ENCODE measurements at places on chromosomes 11 and 22.

DNA sequence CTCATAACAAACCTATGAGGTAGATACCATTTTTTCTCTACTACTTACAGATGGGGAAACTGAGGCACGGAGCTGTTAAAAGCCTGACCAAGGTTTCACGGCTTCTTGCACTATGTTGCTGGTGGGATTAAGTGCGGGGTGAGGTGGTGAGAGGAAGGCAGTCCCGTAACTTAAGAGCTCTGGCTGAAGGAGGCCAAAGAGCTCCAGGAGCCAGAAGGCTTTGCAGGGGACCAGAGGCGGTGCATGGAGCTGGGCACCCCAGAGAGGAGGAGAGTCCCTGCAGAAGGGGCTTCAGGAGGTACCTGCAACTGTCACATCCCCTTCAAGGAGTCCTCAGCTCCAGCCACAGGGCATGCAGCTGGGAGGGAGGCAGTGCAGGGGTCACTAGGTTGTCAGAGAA lies 4.1 kb downstream of the CHRM4 start:
- DNase-seq: no peak

DNA sequence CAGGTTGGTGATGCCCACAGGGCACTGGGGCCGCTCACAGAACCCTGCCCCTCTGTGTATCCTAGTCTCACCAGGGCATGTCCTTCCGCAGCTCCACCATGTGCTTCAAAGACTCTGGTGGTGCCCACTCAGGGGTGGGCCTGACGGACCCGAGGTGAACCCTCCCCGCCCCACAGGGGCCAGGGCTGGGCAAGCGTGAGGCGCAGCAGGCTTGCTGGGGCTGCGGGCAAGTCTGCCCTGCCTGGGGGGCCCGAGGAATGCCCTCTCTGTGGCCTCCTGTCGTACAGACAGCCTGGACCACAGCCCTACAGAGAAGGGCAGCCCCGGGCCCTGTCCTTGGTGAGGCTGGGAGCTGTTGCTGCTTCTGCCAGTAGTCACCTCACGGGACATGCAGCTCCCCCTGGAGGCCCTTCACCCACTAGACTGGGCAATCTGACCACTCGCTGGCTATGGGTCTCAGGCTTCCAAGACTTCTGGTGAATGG lies 40.2 kb downstream of the TBX1 start:
- no peak for DNase-seq

DNA sequence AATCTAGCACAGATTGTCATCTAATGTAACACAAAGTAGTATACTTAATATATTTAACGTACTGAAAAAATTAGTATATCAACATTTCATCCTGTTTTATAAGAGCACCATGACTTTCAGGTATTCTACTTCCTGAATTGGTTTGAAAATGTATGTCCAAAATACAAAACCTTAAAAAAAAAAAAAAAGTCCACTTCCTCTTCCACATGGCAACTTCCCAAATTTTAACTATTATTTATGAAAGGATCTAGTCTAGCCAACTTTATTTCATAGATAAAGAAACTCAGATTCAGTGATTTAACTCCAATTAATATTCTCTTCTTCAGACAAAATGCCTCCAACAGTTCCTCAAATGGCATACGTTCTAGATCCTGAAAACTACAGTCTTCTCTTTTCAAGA lies 44.0 kb downstream of the PIK3C2A start:
- no peak for DNase-seq

- no peak for DNase-seq
Measured at GRCh38 chr22:20437613-20438426, at the start of gene SCARF2. Gene SCARF2, minus strand, starts transcription at chr22:20437825. Its CDS starts 71 bp downstream, at chr22:20437754.

GRCh38 chr11:37322333-37323194 lies 724.5 kb upstream of the RAG2 start:
- no peak for DNase-seq

GRCh38 chr11:70204466-70204799 lies 1.3 kb downstream of the FADD start:
- DNase-seq: no peak

DNA sequence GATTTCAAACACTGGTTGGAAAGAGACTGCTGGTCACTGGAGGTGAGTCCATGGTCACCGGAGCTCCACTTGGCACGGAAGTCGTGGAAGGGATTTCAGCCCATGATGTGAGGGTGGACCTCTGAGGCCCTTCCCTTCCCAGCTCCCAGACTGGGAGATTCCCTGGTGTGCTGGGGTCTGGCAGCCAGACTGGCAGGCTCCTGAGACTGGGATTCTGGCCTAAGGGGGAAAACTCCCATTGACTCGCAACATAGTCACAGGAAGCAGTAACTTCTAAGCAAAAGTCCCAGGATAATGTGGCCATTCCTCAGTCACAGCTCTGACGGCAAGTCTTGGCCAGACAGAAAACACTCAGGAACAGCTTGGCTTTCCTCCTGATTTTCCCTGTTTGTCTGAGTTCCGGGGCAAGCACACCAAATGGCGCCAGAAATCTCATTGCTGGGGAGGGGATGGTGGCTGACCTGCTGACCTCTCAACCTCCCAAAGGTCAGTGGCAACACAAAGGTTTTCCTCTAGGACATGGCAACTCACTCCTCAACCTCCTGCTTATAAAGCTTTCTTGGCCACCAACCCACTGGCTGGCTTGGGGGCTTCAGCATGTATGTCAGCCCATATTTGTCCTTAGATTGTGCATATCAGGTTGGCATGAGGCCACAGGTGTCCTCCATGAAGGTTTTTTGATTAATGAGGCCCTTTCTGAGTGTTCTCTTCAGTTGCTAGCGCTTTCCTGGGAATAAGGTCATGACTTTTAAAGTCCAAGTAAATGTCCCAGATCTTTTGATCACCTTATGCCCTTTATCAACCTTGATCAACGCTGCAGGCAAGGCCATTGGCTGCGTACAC lies 99.5 kb downstream of the CCDC81 start:
- DNase-seq: no peak

- DNase-seq: no peak
Measured at GRCh38 chr22:40718250-40719204, 39.2 kb downstream of the MCHR1 start.

- peak; percentile 41 for DNase-seq
Measured at GRCh38 chr11:60363542-60364470, 14.5 kb upstream of the MS4A7 start.

GRCh38 chr11:109973486-109973885 lies 119.7 kb upstream of the ZC3H12C start:
- DNase-seq: no peak

DNA sequence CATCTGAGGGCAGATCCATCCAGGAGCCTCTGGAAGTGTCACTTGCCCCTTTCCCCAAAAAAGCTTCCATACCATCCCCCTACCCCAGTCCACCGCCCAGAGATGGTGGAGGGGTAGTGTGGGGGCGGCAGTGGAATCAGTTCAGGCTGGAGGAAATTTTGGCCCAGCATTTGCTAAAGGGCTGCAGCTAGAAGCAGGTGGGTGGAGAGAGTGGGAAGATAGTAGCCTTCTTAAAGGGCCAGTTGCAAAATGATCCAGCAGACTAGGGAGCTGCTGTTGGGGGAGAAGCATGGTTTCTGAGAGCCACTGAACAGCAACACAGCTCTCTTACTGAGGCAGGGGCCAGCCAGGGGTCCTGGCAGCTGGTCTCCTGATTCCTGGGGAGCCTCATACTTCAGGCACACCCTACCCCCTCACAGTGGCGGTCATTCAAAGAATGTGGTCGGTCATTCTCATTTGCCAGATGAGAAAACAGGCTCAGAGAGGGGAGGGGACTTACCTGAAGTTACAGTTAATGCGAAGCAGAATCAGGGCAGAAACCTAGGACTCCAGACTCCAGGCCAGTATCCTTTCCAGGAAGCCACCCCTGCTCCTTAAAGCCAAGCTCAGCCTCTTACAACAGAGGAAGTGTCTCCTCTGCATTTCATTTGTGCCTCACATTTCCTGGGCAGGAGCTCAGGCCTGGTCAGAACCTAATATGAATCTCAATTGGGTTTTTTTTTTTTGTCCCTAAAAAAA lies 5.4 kb downstream of the SEC14L2 start:
- DNase-seq: no peak

- no peak for DNase-seq
Measured at GRCh38 chr22:43066844-43067385, 22.3 kb downstream of the TTLL1 start.

DNA sequence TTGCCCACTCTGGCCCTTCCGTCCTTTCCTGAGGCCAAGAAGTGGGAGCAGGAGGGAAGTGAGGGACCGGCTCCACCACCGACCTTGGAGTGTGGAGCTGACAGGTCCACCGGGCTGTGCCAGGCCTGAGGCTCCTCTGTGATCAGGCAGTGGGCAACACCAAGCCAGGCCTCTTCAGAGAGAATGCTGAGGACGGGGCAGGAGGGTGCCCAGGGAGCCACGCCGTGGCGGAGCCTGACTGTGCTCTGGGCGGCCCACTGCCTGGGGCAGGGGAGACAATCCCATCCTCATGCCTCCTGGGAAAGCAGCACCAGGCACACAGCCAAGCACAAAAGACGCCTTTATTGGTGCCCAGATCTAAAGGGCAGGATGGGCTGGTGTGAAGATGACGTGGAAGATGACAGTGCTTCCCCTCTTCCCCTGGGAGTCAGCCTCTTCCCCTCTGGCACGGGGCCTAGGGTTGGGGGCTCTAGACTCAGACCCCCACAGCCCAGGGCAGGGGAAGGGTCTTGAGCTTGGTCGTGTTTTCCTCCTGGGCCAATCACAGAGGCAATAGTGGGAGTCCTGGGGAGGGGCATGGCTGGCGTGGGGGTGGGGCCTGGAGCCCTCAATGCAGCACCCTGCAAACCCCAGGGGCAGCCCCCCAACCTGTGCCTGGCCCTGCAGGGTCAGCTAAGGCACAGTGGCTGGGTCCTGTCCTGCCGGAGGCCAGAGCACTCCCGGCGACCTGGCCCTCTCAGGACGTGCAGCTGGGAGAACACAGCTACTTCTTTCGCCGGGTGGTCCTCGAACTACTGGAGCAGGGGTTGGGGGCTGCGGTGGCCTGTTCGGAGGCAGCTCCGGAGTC lies 4.7 kb downstream of the LMF2 start:
- DNase-seq: no peak

GRCh38 chr22:28674121-28674563 lies 5.5 kb downstream of the TTC28 start:
- no peak for DNase-seq

GRCh38 chr11:64643256-64643881 lies 52.3 kb downstream of the SLC22A12 start:
- DNase-seq: no peak

DNA sequence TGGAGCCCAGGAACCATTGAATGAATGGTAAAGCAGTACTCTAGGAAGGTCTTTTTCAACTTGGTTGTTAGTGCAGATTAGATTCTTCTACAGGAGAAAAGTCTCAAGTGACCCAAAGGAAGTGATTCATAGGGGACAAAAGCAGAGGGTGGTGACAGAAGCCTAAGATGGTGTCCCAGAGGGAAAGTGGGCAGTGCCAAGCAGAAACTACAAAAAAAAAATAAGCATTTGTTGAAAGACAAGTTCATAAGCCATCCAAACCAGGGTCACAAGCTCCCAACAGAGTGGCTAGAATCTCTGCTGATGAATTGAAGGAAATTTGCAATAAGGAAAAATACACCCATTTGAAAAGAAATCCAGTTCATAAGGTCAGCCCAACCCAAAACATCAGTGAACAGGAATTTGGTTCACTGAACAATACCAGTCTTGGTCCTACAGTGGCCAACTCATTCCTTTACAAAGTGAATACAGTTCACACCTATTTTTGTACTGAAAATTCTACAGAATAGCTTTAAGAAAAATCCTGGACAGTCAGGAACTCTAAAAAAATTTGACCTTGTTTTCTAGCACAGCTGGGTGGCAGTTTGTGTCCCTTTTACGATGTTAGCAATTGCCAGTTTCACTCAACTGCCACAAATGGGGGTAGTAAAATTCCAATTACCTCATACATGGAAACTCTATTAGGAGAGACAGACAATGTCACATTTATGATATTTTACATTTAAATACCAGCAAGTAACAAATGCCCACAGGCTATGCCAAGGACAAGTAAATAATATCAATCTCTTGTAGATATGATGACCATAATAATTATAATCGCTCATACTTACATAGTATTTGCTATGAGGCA lies 21.6 kb upstream of the NUP160 start:
- no peak for DNase-seq

GRCh38 chr11:125990244-125990643 lies 44.4 kb downstream of the VSIG10L2 start:
- DNase-seq: no peak

DNA sequence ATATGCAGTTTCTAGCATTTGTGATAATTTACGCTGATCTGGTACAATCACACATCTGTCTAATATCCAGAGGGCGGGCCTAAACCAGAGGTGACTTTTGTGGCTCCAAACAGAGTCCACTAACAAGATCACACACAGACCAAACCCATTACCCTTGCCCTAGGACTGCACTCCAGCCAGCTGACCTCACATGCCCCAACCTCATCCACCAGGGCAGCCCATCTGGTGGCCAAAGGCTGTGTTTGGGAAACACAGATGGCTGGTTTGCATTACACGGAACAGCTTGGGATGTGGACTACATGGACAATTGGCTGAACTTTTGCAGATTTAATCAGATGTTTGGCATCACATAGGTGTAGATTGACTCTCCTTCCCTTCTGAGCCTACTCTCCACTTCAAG lies 228.2 kb downstream of the GRIK4 start:
- no peak for DNase-seq

DNA sequence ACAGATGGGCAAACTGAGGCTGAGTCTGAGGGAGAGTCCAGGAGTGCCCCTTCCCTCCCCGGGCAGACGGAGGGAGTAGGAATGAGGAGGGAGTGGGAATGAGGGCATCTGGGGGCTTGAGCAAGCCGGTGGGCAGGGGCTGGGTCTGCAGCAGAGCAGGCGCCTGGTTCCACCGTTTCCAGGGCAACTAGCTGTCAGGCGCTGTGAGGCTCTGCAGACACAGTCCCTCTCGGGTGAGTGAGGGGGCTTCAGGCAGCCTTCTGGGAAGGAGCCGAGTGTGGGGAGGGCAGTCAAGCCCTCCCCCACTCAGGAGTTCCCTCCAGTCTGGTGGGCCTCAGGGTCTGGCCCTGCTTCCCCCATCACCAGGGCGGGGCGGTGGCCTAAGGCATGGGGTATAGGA lies 19.0 kb downstream of the TMEM258 start:
- DNase-seq: no peak

DNA sequence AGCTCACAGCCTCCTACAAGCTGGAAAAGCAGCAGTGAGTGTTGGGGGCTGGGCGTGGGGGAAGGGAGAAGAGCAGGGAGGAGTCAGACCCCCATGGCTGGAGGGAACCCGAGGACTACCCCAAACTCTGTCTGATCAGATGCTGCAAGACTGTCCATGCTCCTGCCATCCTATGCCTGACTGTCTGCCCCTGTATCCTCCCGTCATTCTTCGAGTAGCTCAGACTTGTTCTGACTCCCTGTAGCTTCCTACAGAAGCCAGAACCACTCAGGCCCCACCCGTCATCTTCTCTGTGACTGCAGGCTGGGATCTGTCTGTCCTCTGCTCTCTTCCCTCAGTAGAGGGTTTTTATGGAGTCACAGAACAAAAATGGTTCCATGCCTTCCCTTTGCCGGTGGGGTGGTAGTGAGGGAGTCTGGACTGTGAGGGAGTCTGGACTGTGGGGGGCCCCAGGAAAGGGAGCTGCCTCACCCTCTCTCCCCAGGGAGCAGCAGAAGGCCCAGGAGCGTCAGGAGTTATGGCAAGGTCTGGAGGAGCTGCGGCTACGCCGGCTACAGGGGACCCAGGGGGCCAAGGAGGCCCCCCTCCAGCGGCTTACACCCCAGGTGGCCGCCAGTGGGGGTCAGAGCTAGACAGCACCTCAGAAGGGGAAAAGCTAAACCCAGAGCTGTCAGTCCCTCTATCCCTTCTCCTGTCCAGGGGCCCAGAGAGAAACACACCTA lies 2.3 kb downstream of the GPHA2 start:
- no peak for DNase-seq

Measured in activated naive CD4-positive, alpha-beta T cell treated with anti-CD3 and anti-CD28 coated beads, Interleukin-2, amount 50 U/mL, for 16 hours (primary cell).